ENCODE measurements at places on chromosomes 11 and 22.

DNA sequence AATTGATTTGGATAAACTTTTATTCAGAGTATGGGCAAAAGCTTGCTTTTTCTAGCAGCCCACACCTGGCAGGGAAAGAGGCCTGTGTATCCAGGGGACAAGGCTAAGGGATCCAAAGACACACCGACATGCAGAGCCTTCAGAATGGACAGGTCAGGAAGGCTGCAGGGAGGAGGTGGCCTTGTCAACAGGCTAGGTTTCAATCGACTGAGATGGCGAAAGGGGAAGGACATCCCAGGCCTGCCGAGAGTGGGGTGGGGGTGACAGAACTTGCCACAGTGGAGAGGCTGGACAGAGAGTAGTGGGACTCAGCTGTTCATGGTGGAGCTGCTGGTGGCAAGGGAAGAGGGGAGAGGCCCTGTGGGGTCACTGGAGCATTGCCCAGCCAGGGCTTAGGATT lies 5.3 kb upstream of the SLC39A13 start:
- no peak for DNase-seq

- no peak for DNase-seq
These were observed 2.0 kb upstream of the UEVLD start for GRCh38 chr11:18590571-18590970.

DNA sequence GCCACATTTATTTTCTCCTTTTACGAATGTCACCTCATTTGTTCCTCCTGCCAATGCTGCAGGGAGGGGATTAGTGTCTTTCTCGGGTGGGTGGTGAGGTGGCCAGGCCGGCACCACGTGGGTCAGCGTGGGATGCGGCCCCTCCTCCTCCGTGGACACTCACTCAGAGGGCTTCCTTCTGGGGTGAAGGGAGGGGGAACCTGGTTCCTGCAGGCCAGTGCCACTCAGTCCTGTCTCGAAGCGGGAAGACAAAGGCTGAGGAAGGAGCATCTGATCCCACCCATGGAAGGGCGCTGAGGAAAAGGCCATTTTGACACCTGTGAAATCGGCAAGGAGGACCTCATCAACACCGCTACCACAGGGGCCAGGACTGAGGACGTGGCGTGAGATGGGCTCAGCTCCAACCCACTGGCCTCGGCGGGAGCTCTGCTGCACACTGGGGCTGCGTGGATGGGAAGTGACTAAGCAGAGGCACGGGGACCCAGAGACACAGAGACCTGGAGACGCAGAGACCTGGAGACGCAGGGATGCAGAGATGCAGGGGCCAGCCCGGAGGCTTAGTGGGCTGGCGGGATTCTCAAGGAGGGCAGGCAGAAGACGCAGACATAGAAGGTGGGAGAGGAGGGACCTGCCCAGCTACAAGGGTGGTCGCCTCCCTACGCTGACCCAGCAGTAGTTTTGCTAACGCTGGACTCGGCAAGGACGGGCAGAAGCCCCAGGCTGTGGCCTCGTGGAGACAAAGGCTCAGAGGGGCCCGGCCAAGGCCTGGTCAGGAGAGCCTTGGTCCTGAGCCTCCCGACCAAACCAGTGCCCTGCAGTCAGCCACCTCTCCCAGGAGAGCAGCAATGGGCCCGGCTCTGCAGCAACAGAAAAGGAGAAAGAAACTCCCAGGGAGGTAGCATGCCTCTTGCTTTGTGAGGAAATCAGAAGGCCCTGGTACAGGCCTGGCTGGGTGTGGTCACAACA lies 1071.2 kb downstream of the BRD1 start:
- no peak for DNase-seq

- no peak for DNase-seq
These were observed 57.2 kb upstream of the SHANK2 start for GRCh38 chr11:71309611-71310010.

GRCh38 chr22:35959121-35959800 lies 69.4 kb downstream of the RBFOX2 start:
- DNase-seq: no peak

Data from amniotic epithelial cell (primary cell).